ENCODE measurements at places on chromosomes 5 and 9.

- no peak for DNase-seq
These were observed 158.5 kb downstream of the NTRK2 start for GRCh38 chr9:84828046-84828445.

DNA sequence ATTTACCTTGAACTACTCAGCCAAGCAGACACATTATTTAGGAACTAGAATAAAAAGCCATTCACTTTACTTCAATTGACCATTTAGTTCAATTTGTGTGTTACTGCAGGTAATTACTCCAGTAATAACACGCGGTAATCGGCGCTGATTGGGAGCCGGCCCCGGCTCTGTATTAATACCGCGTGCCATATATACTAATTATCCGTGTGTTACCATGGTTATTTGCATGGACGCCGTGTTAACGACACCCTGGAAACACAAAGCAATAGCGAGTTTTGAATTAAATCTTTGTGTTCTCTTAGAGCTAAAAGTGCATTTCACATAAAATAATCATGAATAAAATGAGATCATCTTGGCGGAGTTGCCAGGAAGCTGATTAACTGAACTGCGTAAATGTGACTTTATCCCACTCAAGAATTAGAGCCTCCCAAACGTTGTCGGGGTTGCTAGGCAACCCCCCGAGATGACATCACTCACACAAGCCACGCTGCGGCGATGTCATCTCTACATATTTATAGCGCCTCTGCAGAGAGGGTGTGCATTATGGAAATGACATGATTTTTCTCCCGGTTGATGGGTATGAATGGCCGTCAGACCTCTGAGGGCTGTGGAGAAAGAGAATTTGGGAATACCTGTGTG is 41.4 kb upstream of the RNU6ATAC start:
- DNase-seq = no peak

DNA sequence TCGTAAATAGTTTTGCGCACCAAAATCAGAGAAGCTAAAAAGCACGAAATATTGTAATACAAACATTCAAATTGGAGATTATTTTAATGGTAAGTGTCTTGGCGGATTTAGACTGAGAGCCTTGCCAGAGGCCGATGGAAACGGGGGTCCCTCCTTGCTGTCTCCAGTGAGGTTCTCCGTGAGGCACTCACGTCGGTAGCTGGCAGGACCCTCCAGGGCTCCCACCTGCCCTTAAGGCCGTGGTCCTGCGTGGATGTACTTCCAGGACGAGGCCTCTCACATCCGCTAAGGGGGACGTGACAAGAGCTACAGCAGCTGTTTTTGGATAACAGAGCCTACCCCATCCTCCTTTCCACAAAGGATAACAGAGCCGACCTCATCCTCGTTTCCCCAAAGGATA is 7.9 kb downstream of the NKD2 start:
- no peak for DNase-seq

- DNase-seq = no peak
These were observed 107.2 kb downstream of the RASGRF2 start for GRCh38 chr5:81067406-81067805.

DNA sequence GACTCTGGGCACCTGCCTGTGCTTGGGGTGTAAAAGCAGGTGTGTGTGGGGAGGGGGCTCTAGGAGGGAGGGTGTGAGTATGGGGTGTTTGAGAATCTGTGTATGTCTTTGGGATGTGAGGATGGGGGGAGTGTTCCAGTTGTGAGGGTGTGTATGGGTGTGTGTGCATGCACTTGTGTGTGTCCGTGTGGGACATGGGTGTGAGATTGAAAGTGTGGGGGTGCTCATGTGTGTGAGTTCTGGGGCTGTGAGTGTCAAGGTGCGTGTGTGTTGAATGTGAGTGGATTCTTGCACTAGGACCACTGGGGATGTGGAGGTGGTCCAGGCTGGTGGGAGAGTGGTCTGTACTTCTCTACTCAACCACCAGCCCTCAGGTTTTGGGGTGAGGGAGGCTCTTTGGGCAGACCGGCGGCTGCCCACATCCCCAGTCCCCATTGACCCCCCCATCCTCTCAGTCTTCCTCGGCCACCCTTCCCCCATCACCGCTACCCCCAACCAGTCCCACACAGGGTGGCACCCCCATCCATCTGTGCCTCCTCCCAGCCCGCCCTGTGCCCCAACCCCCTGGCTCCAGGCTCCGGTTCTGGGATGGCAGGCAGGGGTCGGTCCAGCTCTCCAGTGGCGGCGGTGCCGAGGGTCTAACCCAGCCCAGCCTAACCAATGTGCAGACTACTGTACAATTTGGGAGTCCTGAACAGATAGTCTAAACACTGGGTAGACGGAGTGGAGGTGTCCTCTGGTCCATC is 31.5 kb downstream of the GOLGA2 start:
- DNase-seq = no peak

GRCh38 chr5:172777881-172778814 is 7.2 kb upstream of the DUSP1 start:
- DNase-seq = no peak

- DNase-seq = no peak
These were observed 484.5 kb downstream of the DMAC1 start for GRCh38 chr9:7315116-7315515.

- no peak for DNase-seq
These were observed 16.8 kb upstream of the OR2S2 start for GRCh38 chr9:35974800-35975199.

DNA sequence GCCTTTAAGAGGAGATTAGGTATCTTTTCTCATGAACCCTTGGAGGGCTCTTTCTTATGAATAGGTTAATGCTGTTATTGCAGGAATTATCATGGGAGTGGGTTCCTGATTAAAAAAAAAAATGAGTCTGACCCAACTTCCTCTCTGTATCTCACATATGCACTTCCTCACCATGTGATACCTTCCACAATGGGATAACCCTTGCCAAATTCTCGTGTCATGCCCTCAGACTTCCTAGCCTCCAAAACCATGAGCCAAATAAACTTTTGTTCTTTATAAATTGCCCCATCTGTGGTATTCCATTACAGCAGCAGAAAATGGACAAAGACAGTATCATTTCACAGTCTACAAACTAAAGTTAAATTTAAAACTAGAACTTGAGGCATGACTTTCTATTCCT is 1.0 kb downstream of the OR1B1 start:
- no peak for DNase-seq

- no peak for DNase-seq
These were observed 164.5 kb upstream of the S1PR3 start for GRCh38 chr9:88826771-88827181.

All from stimulated activated CD4-positive, alpha-beta T cell treated with anti-CD3 and anti-CD28 coated beads, Interleukin-2, amount 100 ng/mL, for 4 hours (primary cell).